ENCODE measurements at places on chromosomes 4 and X. TPM values are rescaled to one million over a fixed set of nuclear protein-coding genes. Genes with fewer than 3 reads are reported as not detected.

Gene AADAT
- not detected for total RNA-seq

Gene CITED1
- not detected for total RNA-seq

Gene TMEM31
- not detected for total RNA-seq

Gene ODAPH
- 0.41 TPM for total RNA-seq

Gene ARSJ
- total RNA-seq: not detected

Gene DUSP9
- total RNA-seq: not detected

Gene FGFR3
- total RNA-seq: 0.21 TPM

Gene ADH1B
- not detected for total RNA-seq

Gene CENPVL1
- total RNA-seq: not detected

Gene TSPAN7
- not detected for total RNA-seq

Gene C4orf46
- total RNA-seq: 20.2 TPM

Gene PITX2
- total RNA-seq: not detected

Gene CLGN
- total RNA-seq: 0.15 TPM

Gene PRKG2
- total RNA-seq: 0.63 TPM

Gene POU3F4
- total RNA-seq: not detected

Gene F11
- total RNA-seq: not detected

Gene CPLX1
- 1.3 TPM for total RNA-seq

Gene RBMXL3
- total RNA-seq: not detected

Gene UGT2B11
- not detected for total RNA-seq

Gene GJB1
- not detected for total RNA-seq

Gene PRSS12
- total RNA-seq: not detected

Gene GPR119
- total RNA-seq: not detected

Gene PF4V1
- not detected for total RNA-seq

Gene SASH3
- total RNA-seq: 248 TPM

Gene SAGE1
- not detected for total RNA-seq

Gene FAM47A
- total RNA-seq: not detected

Gene P2RY4
- not detected for total RNA-seq

Gene MAGEB17
- not detected for total RNA-seq

Gene PAGE5
- total RNA-seq: not detected

Gene ZCCHC4
- 11.1 TPM for total RNA-seq

Gene ADGRL3
- total RNA-seq: not detected

Gene GYPB
- 0.70 TPM for total RNA-seq

Gene KLF8
- 2.5 TPM for total RNA-seq

Gene ADH1A
- total RNA-seq: not detected

Gene ALG13
- total RNA-seq: 41.2 TPM

Gene MAGED4
- 0.32 TPM for total RNA-seq

Gene CTSO
- total RNA-seq: 3.4 TPM

Gene CDK16
- total RNA-seq: 61.4 TPM

Gene SSX2
- total RNA-seq: not detected

Gene TMEM271
- not detected for total RNA-seq

Gene NUDT11
- total RNA-seq: 1.5 TPM

Gene EVC2
- total RNA-seq: 1.4 TPM

Gene CRLF2
- total RNA-seq: 1.3 TPM

Gene DCX
- not detected for total RNA-seq

Gene SSX3
- total RNA-seq: not detected

Gene SOD3
- total RNA-seq: not detected

Gene CXorf58
- total RNA-seq: not detected

Gene STK32B
- not detected for total RNA-seq

Gene MTNR1A
- not detected for total RNA-seq

Gene STARD8
- total RNA-seq: 2.3 TPM

Gene ZDHHC15
- total RNA-seq: not detected

Gene MAGEB10
- not detected for total RNA-seq

Gene SORBS2
- not detected for total RNA-seq

Gene MAGED4B
- 0.82 TPM for total RNA-seq

Gene PTCHD1
- total RNA-seq: not detected

Gene TMEM164
- 22.2 TPM for total RNA-seq

Gene HPGD
- total RNA-seq: 30.2 TPM

Gene TLR10
- 0.09 TPM for total RNA-seq

Gene CT45A2
- not detected for total RNA-seq
